Stimulated activated CD4-positive, alpha-beta T cell treated with anti-CD3 and anti-CD28 coated beads, Interleukin-1b, Interleukin-23, amount 100 ng/mL, for 1 hour (primary cell): ENCODE measurements at places on chromosomes 2 and 18.

DNA sequence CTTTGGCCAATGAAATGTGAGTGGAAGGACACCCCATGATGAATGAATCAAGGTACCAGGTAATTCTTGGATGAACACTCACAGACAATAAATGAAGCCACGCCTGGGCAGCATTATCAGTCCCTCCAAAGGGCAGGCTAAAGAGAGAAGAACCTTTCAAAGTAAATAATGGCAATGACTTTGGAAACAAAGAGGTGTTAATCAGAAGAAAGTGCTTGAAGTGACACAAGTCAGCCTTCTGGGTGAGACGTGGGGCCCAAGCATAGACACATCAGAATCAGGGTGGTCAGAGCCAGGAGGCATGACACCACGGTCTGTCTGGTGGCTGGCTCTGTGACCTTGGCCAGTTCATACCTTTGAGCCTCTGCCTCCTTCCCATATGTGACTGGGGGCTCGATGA lies 103.3 kb downstream of the POLR1A start:
- no peak for DNase-seq

GRCh38 chr2:146572598-146572997 lies 1272.2 kb upstream of the ACVR2A start:
- DNase-seq, result no peak

DNA sequence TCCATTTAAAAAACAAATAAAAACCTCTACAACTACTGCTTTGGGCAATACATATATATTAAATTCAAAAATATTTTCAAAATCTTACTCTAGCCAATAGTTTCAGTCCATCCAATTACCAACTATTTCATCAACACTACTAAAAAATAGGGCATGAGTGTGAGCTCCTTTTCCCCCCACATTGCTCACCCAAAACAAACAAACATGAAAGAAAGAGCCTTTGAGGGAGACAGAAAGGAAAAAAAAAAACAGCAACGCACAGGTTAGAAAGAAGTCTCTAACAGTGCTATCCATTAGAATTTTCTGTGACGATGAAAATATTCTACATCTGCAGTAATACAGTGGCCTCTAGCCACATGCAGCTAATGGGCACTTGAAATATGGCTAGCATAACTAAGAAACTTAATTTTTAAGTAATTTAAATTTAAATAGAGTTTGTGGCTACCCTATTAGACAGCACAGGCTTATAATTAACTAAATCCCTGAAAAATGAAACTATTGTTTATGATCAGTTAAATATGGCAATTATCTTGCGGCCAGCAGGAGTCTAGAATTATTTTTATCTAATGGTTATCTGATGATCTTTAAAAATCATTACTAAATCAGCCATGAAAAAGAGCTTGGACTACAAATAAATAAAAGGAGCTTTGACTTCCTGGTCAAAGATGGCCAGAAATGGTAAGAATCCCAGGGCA lies 59.2 kb downstream of the RBMS1 start:
- no peak for DNase-seq

GRCh38 chr2:209495855-209496585 lies 72.2 kb downstream of the MAP2 start:
- no peak for DNase-seq

- no peak for DNase-seq
These were observed 223.9 kb downstream of the ERBB4 start for GRCh38 chr2:212314680-212315079.

GRCh38 chr2:422676-423435 lies 135.0 kb upstream of the ALKAL2 start:
- no peak for DNase-seq

- no peak for DNase-seq
These were observed 415.9 kb downstream of the EPHA4 start for GRCh38 chr2:221156062-221156734.

GRCh38 chr2:11004199-11004598 lies 92.5 kb downstream of the KCNF1 start:
- no peak for DNase-seq

- no peak for DNase-seq
These were observed 142.7 kb downstream of the SCG2 start for GRCh38 chr2:223459328-223459939.

GRCh38 chr2:169667583-169667982 lies 26.6 kb downstream of the CFAP210 start:
- DNase-seq, result no peak

DNA sequence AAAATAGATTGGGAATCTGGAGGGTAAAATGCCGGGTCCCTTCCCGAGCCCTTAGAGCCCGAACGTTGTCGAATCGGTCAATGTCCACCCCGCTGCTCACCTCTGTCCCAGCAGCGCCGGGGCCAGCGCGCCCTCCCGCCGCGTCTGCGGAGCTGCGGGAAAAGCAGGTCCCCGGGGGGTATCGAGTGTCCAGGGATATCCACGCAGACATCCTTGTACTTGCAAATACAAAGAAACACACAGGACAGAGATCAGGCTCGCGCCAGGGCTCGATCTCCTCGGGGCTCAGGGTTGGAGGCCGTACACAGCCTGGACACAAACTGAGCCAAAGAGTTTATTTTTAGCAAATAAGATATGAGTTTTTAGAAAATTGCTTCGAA lies 2.3 kb upstream of the GATA6 start:
- DNase-seq, result no peak

GRCh38 chr18:38932752-38933151 lies 1367.2 kb upstream of the CELF4 start:
- DNase-seq, result no peak

- DNase-seq, result no peak
These were observed 247.4 kb upstream of the CHAC2 start for GRCh38 chr2:53519918-53520841.

DNA sequence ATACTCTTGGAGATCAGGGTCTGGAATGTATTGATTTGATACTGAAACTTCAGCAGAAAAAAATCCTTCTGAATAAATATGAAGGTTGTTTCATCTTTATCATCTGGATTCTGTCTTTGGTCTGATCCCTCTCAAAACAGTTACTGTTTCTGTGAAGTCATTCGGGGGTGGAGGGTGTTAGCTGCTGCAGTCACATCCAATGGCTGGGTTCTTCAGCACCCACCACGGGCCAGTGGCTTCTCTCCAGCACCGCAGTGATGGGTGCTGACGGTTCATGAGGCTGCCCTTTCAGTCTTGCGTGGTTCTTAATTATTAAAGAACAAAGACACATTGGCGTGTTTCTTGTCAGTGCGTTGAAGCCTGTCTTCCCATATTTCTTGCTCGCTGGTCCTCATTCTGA lies 148.0 kb downstream of the LDLRAD4 start:
- no peak for DNase-seq

DNA sequence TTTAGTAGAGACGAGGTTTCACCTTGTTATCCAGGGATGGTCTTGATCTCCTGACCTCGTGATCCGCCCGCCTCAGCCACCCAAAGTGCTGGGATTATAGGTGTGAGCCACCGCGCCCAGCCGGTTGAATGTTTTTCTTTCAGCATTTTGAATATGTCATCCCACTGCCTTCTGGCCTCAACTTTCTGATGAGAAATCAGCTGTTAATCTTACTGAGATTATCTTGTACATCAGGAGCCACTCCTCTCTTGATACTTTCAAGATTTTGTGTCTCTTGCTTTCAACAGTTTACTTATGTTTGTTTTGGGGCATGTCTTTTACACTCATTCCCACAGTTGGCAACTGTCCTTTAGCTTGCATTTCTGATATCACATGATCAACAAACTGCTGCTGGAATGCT lies 46.3 kb downstream of the CCDC150 start:
- no peak for DNase-seq

DNA sequence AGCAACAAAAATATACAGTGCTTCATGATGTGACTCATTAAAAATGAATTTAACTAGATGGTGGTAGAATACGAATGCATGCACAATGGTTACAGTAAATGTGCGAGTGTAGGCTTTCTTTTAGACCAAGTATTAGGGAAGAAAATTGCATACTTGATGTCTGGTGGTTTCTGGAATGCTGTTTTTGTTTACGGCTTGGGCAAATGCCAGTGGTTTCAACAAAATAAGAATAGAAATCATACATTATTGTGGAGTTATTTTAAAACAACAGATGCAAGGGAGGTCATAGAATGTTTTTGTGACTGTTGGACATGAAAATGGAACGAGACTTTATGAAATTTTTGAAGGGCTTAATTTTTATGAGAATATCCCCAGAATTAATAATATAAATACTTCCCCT lies 580.9 kb downstream of the PLCL1 start:
- no peak for DNase-seq

GRCh38 chr18:10194592-10194991 lies 259.8 kb upstream of the APCDD1 start:
- no peak for DNase-seq

DNA sequence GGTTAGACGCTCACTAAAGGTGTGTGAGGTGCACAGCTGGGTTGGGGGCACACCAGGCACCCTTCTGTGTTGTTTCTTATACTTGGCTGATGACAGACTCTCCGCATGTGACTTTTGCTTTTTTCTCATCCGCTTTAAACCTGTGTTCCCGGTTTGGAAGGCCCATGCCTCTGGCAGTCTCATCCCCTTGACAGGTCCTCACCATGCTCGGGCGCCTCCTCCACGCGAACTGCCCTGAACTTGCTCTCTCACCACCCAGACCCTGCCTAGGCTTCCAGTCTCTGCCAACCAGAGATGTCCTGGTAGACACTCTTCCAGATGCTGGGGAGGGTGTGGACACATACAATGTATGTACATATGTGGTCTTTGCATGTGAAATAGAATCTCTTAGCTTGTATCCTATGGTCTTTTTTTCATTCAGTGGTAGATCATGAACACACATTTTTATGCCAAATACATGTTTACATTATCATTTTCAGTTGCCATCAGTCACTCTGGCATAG lies 79.8 kb downstream of the LIMS1 start:
- DNase-seq, result no peak

GRCh38 chr2:228592925-228593324 lies 411.4 kb upstream of the SPHKAP start:
- no peak for DNase-seq

- no peak for DNase-seq
These were observed 669.3 kb downstream of the NR4A2 start for GRCh38 chr2:155663265-155663664.

DNA sequence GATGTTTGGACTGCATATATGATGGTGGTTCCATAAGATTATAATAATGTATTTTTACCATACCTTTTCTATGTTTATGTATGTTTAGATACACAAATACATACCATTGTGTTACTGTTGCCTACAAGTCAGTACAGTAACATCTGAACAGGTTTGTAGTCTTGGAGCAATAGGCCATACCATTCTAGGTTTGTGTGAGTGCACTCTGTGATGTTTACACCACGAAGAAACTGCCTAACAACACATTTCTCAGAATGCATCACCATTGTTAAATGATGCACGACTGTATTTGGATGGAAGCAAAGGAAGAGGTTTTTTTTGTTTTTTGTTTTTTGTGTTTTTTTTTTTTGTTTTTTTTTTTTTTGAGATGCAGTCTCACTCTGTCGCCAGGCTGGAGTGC lies 9.5 kb downstream of the DUSP19 start:
- DNase-seq, result no peak

DNA sequence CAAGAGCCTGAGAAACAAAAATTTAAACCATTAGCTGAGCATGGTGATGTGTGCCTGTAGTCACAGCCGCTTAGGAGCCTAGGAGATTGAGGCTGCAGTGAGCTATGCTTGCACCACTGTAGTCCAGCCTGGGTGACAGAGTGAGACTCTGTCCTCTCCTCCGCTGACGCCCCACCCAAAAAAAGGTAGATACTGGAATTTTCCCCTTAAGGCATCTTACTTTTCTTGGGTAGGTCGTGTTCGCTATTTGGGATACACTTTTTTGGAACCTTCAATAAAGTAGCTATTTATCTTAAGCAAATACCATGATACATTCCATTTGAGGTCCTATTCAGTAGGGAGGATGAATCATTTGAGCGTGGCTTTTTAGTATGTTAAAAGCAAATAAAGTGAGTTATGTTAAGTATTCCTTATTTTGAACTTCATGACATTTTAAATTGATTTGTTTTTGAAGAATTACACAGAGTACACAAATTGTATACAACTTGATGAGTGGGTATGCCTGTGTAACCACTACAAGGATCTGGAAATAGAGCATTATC lies 38.7 kb downstream of the RALBP1 start:
- DNase-seq, result no peak

DNA sequence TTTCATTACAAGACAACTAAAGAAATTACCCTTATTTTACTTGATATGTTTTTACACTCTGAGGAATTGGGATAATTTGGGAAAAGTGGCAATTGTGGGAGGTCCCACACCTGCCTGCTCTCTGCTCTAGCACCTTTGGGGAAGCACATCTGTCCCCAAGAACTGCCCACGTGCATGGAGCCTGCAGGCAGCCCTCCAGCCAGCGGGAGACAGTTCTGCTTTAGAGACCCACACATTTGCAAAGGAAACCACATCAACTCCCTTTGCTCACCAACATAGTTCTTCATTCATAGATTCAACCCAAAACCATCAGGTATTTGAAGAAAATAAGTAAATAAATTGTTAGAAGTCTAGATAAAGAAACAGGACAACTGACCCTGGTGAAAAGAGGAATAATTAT lies 239.9 kb upstream of the ID2 start:
- DNase-seq, result no peak

DNA sequence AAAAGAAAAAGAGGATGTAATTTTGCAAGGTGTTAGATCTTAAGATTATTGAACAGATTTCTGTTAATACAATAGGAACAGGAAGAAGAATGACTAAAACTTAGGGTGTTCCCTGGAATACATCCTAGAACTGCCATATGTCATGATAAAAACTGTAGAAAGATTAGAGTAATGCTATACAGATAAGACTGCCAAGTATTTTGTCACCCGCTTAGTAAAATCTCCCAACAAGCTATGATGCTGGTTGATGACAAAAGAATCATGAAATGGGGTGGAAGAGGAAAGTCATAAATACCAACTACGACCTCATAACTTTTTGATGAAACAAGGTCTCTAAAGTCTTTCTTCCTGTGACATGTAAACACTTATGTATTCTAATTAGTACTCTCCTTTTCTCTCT lies 163.6 kb upstream of the COL3A1 start:
- DNase-seq, result no peak

DNA sequence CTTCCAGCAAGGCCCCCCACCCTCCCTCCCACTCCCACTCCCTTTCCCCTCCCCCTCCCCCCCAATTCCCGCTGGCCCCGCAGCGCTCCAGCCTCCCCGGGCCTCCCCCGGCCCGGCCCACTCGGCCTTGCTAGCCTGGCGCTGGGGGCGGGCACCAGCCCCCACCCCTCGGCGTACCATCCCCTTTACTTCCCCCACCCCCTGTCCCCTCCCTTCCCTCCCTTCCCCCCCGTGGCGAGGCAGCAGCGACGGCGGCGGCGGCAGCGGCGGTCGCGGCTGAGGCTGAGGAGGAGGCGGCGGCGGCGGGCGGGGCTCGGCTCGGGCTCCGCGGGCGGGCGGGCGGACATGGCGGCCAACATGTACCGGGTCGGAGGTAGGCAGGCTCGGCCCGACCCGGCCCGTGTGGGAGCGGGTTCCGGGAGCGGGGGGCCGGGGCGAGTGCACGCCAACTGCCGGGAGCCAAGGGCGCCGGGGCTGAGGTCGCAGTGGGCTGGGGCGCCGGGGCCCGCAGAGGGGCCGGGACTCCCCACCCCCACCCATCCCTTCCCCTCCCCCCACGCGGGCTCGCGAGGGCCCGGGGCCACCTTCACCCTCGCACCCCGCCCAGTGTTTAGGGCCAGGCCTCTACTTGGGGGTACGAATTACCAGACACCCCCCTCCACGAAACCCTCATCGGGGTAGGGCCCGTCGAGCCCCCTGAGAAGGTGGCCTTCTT lies at the start of gene MTA3:
MTA3 (plus strand) TSS at position 232 of the 715 bp plus-strand sequence; CDS start at position 346, 114 bp downstream.
- peak; percentile 46 for DNase-seq
